ENCODE measurements at places on chromosomes 6 and 20.

DNA sequence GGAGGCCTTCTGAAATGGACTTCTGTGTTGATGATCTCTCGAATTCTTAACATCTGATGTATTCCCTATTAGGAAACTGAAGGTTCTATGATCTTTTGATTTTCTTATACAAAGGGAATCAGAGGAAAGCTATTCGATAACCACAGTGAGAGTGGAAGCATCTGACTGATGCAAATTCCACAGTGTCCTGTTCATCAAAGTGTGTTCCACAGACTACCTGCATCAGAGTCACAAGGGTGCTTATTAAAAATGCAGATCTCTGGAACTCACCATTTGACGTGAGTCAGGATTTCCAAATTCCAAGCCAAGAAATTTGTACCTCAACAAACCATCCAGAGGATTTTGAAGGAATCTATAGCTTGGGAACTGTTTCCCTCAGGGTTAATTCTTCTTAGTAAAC is 4.4 kb upstream of the MEP1A start:
- no peak for DNase-seq

DNA sequence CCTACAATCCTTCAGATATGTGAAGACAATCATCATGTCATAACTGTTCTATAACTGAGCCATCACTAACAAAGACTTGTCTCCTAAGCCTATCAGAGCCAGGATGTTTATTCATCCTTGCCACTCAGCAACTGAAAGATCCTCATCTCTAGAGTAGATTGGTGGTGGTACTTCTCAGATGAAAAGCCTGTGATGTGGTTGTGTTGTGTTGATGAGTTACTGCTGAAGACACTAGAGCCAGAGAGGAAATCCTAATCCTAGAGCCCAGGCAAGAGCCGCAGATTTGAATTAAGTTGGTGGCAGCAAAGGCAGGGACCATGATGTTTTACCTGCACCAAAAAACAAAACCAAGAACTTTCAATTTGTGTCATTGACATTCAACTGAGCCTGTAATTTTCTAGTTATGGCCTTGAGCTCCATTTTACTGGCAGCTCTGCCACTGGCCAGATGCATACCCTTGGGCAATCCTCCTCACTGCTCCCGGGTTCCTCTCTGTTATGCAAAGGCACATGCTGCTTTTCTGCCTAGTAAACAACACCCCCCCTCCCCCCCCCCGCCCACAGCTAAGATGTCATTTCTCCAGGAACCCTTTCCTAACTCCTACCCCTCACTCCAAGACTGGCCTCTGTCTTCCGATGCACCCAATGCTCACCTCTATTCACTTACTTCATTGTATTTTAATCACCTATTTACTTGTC is 50.2 kb upstream of the REV3L start:
- DNase-seq, result no peak

DNA sequence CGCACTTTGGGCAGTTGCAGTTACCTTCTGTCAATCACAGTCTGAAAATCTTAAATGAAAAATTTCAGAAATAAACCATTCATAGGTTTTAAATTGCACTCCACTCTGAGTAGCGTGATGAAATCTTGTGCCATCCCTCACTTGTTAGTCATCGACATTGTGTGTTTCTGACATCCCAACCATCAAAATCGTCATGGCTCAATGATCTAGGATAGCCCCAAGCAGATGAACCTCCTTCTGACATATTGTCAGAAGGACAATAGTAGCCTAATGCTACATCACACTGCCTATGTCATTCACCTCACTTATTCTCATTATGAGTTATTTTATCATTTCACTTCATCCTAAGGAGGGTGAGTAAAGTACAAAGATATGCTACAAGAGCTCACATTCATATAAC is 284.8 kb downstream of the PTPRK start:
- no peak for DNase-seq

GRCh38 chr6:123635567-123635966 is 1.2 kb downstream of the TRDN start:
- no peak for DNase-seq

GRCh38 chr20:45289942-45290676 is 16.5 kb upstream of the RBPJL start:
- no peak for DNase-seq

DNA sequence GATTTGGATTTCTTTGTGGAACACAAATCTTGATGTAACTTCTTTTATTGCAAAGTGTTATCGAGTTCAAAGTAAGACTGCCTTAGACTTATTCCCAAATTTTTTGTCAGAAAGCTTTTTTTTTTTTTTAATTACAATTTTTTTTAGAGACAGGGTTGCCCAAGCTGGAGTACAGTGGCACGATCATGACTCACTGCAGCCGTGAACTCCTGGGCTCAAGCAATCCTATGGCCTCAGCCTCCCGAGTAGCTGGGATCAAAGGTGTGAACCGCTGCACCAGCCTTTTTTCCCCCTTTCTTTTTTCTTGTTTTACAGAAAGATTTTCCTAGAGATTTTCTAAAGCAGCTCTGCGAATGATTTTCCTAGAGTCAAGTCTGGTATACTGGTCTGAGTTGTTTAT is 2.8 kb downstream of the RIOK1 start:
- DNase-seq, result no peak

- DNase-seq, result no peak
These were observed 395.0 kb downstream of the HDGFL1 start for GRCh38 chr6:22964334-22964733.
